NCI-H187 (cell line): ENCODE measurements at places on chromosomes 16 and 17.
A peak's percentile ranks its signal among the peaks of the same experiment; 100 is the strongest.

DNA sequence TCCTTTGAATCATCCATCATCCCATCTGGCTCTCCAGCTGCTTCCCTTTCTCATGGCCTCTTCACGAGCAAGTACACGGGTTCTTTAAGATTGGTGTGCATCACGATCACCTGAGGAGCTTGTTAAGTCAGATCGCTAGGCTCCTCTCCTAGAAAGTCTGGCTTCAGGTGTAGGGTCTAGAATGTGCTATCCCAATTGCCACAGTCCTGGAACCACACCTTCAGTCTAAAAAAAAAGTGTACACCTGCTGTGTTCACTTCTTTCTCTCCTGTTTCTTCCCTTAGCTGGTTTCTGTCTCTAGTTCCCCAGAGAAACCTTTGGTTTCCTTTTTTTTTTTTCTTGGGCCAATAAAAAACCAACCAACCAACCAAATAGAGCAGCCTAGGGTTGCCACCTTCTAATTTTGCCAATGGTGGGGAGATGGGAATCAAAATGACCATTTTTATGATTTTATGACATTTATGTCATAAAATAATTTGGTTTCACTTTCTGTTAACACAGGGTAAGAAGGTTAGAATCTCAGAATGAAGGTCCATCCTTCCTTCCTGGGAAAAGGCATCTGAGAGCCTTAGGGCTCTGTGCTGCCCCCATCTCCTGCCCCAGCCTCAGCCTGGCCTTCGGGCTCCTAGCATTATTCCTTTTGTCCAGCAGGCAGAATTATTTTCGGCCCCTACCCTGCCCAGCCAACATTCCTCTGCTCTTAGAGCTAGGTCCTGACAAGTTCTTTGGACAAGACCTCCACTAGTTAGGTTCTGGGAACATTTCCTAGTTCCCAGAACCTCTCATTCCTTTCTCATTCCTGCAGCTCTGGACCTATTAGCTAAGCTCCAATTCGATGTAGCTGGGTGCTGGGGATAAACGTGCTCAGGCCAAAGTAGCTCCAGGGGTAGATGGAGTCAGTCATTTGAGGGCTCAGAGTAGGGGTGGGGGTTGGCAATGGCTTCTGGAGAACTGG, 1.9 kb upstream of the GGT6 start:
- no peak for DNase-seq

GRCh38 chr16:13839577-13839976, 80.4 kb upstream of the ERCC4 start:
- no peak for DNase-seq

DNA sequence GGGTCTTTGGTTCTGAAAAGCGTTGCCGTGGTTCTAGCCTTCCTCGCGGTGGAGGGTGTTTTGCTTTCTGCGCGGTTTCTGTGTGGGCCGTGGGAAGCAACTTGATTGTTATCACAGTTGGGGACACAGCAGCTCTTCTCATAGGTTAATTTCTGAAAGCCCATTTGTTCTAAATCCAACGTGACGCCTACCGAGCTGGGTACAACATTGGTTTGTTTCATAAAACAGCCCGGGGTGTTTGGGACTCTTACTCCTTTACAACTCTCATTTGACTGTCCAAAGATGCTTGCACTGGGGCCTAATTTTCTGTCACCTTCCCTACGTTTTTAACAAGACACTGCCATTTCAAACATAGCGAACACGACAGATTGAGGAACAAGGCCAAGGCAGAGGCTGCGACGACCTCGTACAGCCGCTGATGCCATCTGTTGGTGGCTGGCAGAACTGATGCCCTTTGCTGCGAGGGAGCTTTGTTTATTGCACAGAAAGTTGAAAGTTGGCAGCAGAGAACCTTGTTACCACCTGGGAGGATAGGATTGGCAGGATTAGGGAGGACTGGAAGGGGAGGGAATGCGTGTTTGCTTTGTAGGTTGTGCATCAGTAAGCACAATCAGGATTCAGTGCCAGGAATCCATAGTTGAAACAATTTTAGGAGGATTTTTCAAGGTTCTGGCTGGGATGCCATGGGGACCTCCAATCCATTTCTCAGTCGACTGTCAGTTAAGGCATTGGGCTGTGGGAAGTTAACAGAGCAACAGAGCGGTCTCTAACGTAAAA, 98.3 kb downstream of the PITPNC1 start:
- DNase-seq, result peak; percentile 20

DNA sequence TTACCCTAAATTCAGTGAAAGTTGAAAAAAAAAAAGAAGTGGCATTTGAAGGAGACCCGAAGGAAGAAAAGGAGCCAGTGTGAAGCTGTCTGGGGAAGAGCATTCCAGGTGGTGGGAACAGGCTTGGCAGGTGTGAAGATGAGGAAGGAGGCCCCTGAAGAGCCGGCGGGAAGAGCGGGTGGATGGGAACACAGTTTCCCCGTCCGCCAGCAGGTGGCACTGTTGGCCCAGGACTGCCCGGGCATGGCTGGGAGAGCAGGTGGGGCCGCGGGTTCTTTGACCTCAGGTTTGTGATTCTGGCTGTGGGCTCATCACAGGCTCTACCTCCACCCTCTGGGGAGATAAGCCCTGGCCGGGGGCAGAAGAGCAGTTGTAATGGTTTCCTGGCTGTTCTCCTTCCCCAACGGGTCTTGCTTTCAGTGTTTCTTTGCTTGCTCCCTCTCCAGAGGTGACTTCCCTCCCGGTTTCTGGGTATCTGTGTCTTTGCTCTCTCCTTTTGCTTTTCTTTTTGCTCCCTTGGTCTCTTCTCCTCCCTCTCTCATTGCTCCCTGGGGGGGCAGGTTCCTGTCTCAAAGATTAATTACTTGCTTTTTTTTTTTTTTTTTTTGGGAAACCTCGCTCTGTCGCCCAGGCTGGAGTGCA, 32.3 kb downstream of the RAP1GAP2 start:
- DNase-seq, result peak; percentile 48

GRCh38 chr17:4607261-4607741, 23.0 kb downstream of the SMTNL2 start:
- DNase-seq, result no peak

- no peak for DNase-seq
These were observed 204.1 kb upstream of the SALL1 start for GRCh38 chr16:51355195-51355594.

DNA sequence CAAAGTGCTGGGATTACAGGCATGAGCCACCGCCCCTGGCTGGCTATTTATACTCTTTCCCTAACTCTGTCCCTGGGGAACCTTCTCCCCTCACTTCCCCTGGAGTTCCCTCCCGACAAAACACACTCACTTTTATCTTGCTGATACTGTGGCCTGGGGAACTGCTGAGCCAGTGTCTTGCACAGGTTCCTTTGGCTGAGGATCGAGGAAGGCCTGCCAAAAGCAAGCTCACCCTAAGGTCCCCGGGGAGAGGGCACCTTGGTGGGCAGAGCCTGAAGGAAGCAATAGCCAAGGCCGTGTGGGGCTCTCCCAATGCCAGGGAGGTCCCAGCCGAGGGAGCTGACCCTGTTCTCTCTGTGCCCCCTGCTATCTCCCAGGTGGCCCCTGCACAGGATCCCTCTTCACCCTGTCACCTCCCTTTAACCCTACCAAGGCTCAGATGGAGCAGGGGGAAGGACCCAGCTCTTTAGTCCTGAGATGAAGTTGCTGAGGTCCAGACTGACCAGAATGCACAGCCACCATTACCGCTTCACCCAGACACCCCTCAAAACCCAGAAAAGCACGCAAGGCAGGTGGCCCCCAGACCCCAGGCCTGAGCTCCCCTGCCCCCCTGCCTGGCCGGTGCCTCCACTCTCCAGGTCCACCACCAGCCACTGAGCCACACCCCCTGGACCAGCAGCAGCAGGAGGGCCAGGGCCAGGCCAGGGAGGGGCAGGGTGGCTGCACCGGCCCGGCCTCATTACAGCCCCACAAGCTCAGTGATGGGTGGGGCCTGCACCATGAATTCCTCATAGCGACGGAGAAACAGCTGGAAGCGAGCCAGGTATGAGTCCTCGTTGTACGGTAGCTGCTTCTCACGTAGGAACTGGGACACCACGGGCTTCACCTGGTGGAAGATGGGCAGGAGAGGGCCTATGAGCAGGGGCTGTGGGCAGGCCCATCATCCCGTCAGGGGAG, 5.1 kb upstream of the FDXR start:
- no peak for DNase-seq

DNA sequence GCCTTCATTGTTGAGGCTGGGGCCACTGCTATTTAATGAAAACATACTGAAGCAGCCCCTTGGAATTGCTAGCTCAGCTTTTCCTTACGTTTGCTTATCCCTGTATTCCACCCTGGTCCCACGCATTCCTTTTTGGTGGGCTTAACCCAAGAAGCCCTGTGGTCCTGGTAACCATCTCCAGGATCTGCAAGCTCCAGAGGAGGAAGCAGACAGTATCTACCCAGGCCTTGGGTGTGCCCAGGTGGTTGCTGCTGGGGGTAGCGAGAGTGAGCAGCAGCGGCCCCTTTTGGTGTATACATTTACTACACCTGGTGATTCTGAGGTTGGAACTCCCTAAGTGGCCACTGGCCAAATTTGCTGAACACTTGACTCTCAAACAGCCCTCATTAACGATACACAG, 97.7 kb downstream of the CBLN1 start:
- DNase-seq, result no peak

DNA sequence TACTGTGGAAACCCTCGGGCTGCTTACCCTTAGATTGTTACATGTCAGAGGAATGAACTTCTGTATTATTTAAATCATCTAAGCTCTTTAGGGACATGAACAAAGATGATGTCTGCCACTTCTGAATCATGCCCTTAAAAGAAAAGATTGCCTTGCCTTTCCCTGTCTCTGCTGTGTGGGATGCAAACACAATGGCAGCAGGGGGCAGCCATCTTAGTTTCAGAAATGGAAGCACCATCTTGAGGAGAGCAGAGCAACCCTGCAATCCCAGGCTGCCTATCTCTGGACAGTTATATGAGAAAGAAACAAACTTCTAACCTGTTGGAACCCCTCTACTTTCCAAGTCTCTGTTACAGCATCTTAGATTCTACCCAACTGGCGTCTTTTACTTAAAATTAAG, 16.7 kb upstream of the HLF start:
- DNase-seq, result no peak

- DNase-seq, result peak; percentile 13
These were observed at the start of gene CCDC57 for GRCh38 chr17:82212331-82213250. TSS of gene CCDC57 (minus strand) at chr17:82212842. CDS start at chr17:82201944, 10,898 bp downstream.

- DNase-seq, result no peak
These were observed 14.2 kb upstream of the SLC52A1 start for GRCh38 chr17:5049314-5049841.

DNA sequence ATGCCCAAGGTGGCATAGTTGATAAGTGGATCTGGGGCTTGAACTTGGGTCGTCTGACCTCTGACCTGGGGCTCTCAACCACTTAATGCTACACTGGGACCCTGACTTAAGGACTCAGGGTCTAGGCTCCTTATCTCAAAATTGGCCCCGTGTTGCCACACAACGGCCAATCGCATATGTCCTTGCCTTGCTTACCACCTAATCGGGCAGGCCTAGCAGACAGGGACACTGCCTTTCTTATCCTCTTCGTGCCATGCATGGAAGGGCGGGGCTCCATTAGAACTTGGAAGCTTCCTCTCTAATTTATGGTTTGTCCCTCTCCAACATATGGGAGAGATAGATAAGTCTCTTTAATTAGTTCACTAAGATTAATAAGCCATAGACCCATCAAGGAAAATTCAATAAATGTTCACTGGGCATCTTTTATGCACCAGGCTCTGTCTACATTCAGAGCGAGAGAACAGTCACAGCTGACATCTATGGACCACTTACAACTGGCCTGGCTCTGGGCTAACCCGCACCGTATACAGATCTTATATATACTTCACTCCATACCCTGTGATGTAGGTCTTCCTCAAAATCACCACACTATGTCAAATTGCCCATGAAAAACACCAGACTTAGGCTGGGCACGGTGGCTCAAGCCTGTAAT, 35.1 kb downstream of the CDH1 start:
- DNase-seq, result no peak

DNA sequence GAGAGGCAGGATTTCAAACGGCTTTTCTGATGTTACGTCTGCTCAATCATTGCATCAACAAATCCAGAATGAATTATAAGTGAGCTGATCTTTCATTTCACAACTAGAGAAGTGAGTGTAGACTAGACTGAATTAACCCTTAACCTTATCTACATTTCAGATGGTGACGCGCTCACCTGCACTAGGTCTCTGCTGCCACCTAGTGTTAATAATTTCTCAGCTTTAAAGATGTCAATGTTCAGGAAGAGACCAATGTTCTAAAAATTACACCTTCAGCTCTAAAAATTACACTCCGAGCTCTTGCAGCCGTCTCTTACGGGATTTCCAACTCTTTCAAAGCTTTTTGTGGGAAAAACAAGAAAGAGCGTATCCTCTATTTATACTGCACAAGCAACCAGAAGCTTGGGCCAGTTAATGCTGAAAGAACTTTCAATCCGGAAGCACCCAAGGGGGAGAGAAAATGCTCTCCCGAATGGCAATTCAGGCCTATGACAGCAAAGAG, 88.2 kb upstream of the FA2H start:
- DNase-seq, result no peak

GRCh38 chr17:70370816-70371215, 201.5 kb downstream of the KCNJ2 start:
- DNase-seq, result no peak

DNA sequence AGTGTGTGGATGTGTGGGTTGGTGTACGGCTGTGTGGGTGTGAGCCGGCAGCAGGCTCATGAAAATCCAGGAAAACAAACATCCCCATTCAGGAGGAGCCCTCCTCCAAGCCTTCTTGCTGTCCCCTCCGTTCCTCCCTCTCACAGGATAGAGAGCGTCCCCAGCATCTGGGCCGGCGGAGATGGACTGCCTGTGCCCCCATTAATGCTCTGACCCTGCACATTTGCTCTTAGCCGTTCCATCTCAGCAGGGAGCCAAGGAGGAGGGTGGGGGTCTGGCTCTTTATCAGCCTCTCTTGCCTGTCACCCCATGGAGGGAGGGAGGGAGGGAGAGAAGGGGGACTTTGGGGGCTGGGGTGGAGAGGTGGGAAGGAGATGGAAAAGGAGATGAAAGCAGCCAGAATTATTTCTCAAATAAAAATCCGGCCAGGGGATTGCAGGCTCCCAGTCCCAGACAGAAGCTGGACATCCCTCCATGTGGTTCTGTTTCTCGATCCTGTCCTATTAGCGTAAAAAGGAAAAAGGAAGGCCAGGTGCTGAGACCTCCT, 240.0 kb upstream of the ZFHX3 start:
- no peak for DNase-seq

DNA sequence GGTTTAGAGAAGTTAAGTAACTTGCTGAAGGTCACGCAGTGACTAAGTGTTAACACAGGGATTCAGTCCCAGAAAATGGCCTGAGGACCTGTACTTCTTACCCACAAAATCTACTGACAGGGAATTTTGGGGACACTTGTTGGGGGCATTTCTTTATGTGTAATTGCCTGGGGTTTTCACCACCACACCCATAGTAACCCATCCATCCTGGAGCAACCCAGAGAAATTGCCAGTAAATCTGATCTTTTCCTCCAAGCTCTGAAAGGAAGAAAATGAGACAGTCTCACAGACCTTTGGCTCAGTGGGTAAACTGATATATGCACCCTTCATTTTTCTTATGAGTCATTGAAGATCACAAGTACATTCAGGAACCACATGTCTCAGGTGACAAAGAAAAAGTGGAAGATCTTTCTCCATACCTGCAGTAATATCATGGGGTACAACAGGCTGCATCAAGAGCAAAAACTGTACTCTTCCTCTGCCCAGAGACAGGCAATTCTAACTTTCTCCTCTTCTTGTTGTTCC, 81.0 kb downstream of the NOG start:
- no peak for DNase-seq

- DNase-seq, result no peak
These were observed 94.9 kb downstream of the SLC39A11 start for GRCh38 chr17:72997559-72997958.

- peak; percentile 13 for DNase-seq
These were observed 20.7 kb downstream of the LGALS9 start for GRCh38 chr17:27651411-27652345.

GRCh38 chr17:50560185-50560824, at the start of gene CACNA1G:
TSS of gene CACNA1G (plus strand) at chr17:50560715. CDS start at chr17:50561460, 745 bp downstream.
- peak; percentile 35 for DNase-seq
